ENCODE measurements at places on chromosomes 6 and 20. TPM values are rescaled to one million over a fixed set of nuclear protein-coding genes. Genes with fewer than 3 reads are reported as not detected.

Gene JAG1
- 117 TPM for total RNA-seq

Gene C6orf15
- total RNA-seq, result not detected

Gene DDO
- total RNA-seq, result 2.8 TPM

Gene MRPS26
- total RNA-seq, result 35.5 TPM

Gene ETV7
- 2.0 TPM for total RNA-seq

Gene FYN
- 118 TPM for total RNA-seq

Gene CLVS2
- not detected for total RNA-seq

Gene NINL
- total RNA-seq, result 10.1 TPM

Gene CASS4
- 0.28 TPM for total RNA-seq

Gene TPBG
- total RNA-seq, result 61.9 TPM

Gene SIRPD
- total RNA-seq, result not detected

Gene CARMIL1
- total RNA-seq, result 15.3 TPM

Gene DSE
- 71.7 TPM for total RNA-seq

Gene BACH2
- under 0.01 TPM for total RNA-seq

Gene AKIRIN2
- total RNA-seq, result 18.4 TPM

Gene RGL2
- total RNA-seq, result 17.5 TPM

Gene NOX3
- total RNA-seq, result not detected

Gene HLA-G
- not detected for total RNA-seq

Gene ROS1
- under 0.01 TPM for total RNA-seq

Gene DEFB124
- not detected for total RNA-seq

Gene PPP1R16B
- total RNA-seq, result 2.0 TPM

Gene PARD6B
- 1.7 TPM for total RNA-seq

Gene CYP24A1
- 0.96 TPM for total RNA-seq

Gene BPI
- total RNA-seq, result not detected

Gene CLPSL1
- total RNA-seq, result not detected

Gene WFDC10B
- total RNA-seq, result not detected

Gene MRAP2
- 3.7 TPM for total RNA-seq

Gene RSPO4
- not detected for total RNA-seq

Gene MUC22
- not detected for total RNA-seq

Gene SLC35D3
- under 0.01 TPM for total RNA-seq

Gene TTK
- 6.2 TPM for total RNA-seq

Gene FOXP4
- total RNA-seq, result 1.1 TPM

Gene ADGRF4
- 0.28 TPM for total RNA-seq

Gene WFDC2
- not detected for total RNA-seq

Gene L3MBTL1
- total RNA-seq, result 10.4 TPM

Gene CCN6
- total RNA-seq, result not detected

Gene SLC17A3
- total RNA-seq, result not detected

Gene SOX4
- 16.1 TPM for total RNA-seq

Gene GNAS-AS1
- total RNA-seq, result 0.58 TPM

Gene SYNGAP1
- 2.8 TPM for total RNA-seq

Gene SRSF12
- total RNA-seq, result 0.28 TPM

Gene MTFR2
- total RNA-seq, result 0.85 TPM

Gene PDCD2
- total RNA-seq, result 64.5 TPM

Gene GRIK2
- 1.1 TPM for total RNA-seq

Gene IL20RA
- 0.28 TPM for total RNA-seq

Gene RGS17
- total RNA-seq, result 9.3 TPM

Gene HLA-DRA
- 0.38 TPM for total RNA-seq

Gene CLIC5
- total RNA-seq, result not detected

Gene TFAP2D
- not detected for total RNA-seq

Gene OOEP
- total RNA-seq, result not detected
